ENCODE measurements at places on chromosomes 16 and 17.

DNA sequence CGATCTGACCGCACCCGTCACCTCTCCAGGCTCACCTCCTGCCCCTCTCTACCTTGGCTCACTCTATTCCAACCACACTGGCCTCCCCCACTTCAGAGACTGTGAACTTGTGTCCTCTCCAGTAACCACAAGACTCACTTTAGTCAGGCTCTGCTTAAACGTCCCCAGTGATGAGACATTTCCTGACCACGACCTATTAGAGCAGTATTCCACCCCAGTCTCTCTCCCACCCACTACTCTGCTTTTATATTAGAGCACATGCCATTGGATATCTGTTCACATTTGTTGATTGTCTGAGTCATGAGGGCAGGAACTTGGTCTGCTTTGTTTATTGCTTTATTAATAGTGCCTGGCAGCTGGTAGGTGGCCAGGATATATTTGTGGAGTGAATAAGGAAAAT is 20.1 kb downstream of the COX11 start:
- DNase-seq, result peak; percentile 96

DNA sequence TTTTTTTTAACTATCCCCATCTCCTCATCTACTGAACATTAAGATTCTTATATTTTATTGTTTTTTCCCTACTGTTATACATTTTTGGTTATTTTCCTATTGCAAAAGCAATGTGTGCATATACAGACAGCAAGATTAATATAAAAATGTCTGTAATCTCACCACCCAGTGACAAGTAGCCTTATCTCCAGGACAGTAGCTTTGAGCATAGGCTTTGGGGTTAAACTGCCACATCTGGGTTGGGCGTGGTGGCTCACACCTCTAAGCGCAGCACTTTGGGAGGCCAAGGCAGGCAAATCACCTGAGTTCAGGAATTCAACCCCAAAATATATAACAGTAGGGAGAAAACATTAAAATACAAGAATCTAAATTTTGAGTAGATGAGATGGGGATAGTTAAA is 27.4 kb upstream of the SSTR2 start:
- no peak for DNase-seq

- DNase-seq, result no peak
Measured at GRCh38 chr17:39632153-39632941, 4.6 kb upstream of the STARD3 start.

DNA sequence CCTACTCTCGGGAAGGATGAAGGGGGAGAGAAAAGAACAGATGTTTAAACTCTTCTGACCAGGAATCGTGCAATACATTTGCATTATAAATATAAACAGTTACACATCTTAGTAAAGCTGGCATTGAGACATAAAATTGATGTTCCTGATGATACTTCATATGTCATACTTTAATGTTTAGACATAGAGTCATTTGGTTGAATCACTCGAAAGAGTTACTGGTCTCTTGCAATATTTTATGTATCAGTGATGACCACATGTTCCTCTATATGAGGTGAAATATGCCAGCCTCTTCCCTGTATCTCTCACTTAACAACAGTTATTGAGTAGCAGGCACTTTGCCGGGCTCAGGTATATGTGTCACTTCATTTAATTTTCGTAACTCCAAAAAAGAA is 49.7 kb upstream of the PMFBP1 start:
- DNase-seq, result no peak

- DNase-seq, result no peak
Measured at GRCh38 chr17:79745641-79746105, 14.9 kb downstream of the ENPP7 start.

DNA sequence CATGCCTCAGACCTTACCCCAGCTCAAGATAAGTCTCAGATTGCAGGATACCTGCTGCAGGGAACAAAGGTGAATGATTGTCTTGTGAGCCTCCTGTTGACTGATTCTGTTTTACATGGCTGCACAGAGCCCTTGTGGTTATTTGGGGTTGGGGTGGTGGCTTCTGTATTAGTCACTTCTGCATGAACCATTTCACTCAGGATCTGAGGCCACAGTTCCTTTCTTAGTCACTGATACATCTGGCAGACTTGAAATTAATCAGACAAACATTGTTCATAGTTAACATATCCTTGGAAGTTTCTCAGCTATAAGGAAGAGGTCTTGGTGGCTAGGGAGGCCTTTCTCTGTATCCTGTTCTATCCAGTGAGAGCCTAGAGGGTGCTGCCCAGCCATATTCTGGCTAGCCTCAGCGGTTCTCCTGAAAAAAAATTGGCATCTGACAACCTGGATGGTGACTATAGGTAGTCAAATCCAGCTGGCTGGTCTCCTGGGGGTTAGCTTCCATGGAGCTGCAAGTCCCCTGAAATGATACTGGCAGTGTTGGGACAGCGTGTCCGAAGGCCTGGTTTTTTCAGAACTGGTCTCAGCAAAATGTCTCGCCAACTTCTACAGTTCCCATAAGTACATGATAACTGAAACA is 8.4 kb upstream of the PLK1 start:
- DNase-seq, result peak; percentile 94

- DNase-seq, result no peak
Measured at GRCh38 chr16:49600536-49600935, 226.9 kb downstream of the C16orf78 start.

DNA sequence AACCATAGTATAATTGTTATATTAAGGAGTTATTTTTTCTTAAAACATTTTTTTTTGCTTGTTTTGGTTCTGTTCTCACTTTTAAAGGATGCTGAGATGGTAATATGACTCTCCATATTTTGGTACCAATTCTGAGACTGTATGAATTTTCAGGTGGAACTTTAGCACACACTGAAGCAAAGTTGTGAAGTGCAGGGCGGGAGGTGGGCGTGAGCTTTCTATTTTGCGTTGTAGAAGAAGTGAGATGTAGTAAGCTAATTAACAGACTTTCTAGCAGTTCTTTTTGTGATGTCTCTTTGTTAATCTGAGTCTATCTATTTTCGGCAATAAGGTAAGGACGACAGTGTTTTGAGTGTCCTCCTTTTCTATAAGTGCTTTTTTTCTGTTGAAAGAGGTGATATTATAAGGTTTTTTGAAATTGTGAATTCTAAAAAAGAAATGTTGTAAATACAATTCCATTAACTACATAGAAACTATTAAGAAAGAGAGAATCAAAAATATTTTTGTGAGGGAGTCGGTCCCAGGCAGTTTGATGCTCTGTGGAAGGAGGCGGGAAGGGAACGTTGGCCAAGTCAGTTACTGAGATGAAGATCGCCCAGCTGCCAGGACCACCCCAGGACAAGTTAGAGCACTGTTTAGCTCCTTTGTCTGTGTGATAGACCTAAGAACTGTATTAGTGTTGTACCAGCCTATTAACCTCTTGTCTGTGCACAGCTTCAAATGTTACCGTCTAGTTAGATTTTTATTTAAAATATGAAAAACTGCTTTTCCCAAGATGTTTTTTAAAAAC is 65.0 kb downstream of the CCDC182 start:
- DNase-seq, result no peak

GRCh38 chr17:7838090-7839075 is 4.4 kb downstream of the KDM6B start:
- no peak for DNase-seq

- no peak for DNase-seq
Measured at GRCh38 chr17:82967268-82968032, 112.0 kb upstream of the METRNL start.

- no peak for DNase-seq
Measured at GRCh38 chr16:9389543-9390207, 298.2 kb downstream of the HAPSTR1 start.

- peak; percentile 46 for DNase-seq
Measured at GRCh38 chr16:59783191-59783590, 1049.1 kb upstream of the GOT2 start.

GRCh38 chr17:80461528-80462160 is 14.8 kb downstream of the NPTX1 start:
- DNase-seq, result no peak

DNA sequence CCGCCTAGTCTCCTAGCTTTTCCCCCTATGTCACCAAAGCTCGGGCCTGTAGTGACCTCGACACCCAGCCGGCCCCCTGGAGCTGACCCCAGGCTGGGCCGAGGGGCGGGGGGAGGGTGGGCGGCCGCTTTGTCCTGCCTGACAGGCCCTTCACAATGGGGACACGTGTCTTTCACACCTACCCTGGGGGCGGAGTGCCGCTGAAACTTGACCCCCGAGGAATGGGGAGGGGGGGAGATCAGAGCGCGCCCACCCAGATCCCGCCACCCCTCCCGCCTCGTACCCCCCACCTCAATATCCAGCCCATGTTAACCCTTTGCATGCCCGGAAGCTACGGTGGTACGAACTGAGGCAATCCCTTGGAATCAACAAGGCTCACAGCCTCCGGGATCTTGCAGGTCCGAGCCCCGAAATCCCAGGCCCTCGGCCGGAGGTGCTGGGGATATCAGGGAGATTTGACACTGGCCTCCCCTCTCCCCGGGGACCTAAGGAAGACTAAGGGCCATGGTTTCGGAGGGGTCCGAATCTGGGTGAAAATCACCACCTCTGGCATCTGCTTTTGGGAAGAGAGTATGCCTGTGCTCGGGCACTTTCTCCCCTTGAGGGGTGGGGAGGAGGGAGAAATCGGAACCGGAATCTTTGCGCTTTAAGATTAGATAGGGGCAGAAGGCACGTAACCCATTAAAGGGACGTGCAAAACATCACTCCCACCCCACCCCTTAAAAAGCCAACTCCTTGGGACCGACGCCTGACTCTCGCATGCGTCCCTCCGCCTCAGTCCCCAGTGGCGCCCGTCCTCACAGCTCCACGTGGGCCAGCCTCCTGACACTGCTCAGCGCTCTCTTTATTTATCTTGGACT is 2.6 kb downstream of the NOG start:
- peak; percentile 20 for DNase-seq

- DNase-seq, result no peak
Measured at GRCh38 chr17:50057521-50057991, 1.6 kb downstream of the ITGA3 start.

DNA sequence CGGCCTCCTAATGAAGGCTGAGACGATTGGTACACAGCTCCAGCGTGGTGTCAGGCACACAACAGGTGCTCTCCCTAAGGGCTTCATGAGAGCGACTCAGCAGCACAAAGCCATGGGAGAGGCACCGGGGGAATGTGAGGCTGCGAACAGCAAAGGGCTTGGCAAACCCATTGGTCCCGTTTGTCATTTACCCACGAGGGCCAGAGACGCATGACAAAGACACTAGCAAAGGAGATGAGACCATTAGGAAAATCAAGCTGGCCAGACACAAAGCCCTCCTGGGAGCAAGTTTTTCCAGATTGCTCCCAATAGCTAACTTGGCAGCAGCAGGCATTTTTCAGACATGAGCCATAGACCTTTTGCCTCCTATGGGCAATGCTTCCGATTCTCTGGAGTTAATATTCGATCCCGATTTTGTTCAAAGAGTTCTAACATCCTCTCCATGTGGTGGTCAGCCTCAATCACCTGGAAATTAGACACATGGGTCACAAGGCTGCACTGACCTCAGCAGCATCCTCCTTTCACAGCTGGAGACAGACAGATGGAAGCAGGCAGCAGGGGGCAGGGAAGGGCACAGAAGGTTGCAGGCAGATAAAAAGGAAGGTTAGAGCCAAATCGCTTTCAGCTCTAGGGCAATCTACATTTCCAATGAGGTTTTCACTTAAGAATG is 38.2 kb downstream of the TK2 start:
- DNase-seq, result peak; percentile 71

GRCh38 chr16:3494386-3494973 is 809 bp downstream of the C16orf90 start:
- DNase-seq, result no peak

- DNase-seq, result no peak
Measured at GRCh38 chr17:73431401-73432205, 119.8 kb upstream of the CDC42EP4 start.

GRCh38 chr17:28912281-28912937 is 9.5 kb upstream of the DHRS13 start:
- DNase-seq, result no peak

DNA sequence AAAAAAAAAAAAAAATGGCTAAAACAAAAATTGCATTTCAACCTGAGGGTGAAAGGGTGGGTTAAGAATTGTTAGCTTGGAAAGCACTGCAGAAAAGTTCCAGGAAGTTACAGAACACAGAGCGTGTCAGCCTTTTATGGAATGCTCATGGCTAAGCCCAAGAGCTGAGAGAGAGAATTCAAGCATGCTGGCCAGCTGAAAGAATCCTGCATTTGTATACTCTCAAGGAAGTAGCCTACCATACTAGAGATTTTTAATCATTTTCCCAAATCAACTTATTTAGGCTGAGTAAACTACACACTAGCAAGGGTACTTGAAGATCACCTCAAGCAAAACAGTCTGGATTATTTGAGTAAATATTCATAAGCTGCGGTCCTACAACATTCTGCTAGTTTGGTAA is 153.9 kb downstream of the KCNJ2 start:
- DNase-seq, result no peak

- DNase-seq, result no peak
Measured at GRCh38 chr16:81329947-81330346, 15.2 kb downstream of the GAN start.

GRCh38 chr17:77602062-77602746 is 356.3 kb upstream of the TNRC6C start:
- DNase-seq, result peak; percentile 80

- no peak for DNase-seq
Measured at GRCh38 chr17:81537856-81538555, 9.8 kb downstream of the FSCN2 start.

- DNase-seq, result no peak
Measured at GRCh38 chr16:81620029-81620428, 159.1 kb upstream of the PLCG2 start.

- no peak for DNase-seq
Measured at GRCh38 chr16:5903832-5904231, 806.2 kb upstream of the EEF2KMT start.

GRCh38 chr17:82388223-82388921 is 16.8 kb downstream of the UTS2R start:
- DNase-seq, result no peak

- DNase-seq, result no peak
Measured at GRCh38 chr16:87216841-87217275, 100.3 kb downstream of the C16orf95 start.

DNA sequence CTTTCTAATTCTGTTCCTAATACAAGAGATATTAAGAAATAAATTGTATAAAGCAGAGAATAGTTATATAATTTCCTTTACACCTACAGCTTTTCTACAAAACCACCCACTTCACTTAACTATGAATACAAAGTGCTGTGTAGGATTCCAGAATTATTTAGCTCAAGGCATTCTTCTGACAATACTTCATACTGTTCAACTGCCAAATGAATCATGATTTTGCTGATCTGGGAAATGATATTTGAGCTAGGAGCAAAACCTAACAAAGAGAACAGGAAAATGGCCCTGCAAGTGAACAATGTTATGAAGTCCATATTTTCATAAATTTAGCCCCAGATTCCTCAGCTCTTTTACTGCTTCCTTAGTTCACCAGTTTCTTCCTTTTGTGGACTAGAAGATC is 12.9 kb downstream of the BBS2 start:
- peak; percentile 70 for DNase-seq
